ENCODE measurements at places on chromosomes 6 and 20. TPM values are rescaled to one million over a fixed set of nuclear protein-coding genes. Genes with fewer than 3 reads are reported as not detected.

- H3K27me3 ChIP-seq = no peaks in the 10 kb centered on the region
- no peaks in the 10 kb centered on the region for H3K36me3 ChIP-seq
- no peaks in the 10 kb centered on the region for H3K4me1 ChIP-seq
- no peak for DNase-seq
Observed at GRCh38 chr6:130115036-130115435, 96.7 kb downstream of the L3MBTL3 start.

DNA sequence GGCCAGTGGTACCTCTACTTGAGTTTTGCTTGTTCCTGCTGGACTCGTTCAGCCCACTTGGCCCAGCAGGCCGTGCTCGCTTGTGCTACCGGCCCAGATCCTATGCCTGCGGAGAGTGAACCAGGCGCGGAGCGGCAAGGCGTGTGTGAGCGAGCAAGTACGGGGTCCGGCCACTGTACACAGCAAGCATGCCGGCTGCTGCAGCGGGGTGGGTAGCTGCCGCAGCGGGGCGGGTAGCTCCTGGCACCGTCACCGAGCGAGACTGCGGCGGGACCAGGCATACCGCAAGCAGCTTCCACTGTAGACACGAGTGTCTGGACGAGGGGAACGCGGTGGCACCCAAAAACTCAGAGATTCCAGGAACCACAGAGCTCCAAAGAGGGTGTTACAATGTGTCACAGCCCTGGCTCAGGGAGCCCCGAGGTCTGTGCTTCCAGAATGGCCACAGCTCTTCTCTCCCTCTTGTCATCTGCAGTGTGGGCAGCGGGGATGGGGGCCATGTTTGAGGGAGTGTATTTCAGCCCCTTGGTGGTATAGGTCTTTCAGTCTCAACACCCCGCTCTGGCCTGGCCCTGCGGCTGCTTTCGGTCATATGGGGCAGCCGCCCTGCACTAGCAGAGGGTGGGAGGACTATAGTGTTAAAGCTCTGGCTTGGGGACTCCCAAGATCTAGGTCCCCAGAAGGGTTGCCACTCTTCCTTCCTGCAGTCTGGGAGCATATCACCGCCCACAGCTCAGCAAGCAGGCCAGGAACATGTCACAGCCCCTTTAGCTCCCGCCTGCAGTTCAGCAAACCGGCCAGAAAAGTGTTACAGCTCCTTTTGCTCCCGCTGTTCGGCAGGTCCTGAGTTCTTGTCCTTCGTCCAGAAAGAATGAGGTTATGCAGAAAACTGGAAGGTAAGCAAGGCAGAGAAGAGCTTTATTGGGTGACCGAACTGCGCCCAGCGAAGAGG lies 6.1 kb upstream of the RWDD1 start:
- H3K36me3 ChIP-seq = no peaks in the 10 kb centered on the region
- H3K4me1 ChIP-seq = no peaks in the 10 kb centered on the region
- H3K27me3 ChIP-seq = no peaks in the 10 kb centered on the region
- no peak overlapping the region for H3K27ac ChIP-seq

- no peaks in the 10 kb centered on the region for H3K27me3 ChIP-seq
- peaks cover 6% of the 10 kb centered on the region for H3K4me1 ChIP-seq
- DNase-seq = no peak
- H3K4me3 ChIP-seq = peak overlapping the region; percentile 97
- peak overlapping the region; percentile 98 for H3K27ac ChIP-seq
Observed at GRCh38 chr6:116278854-116279231, 887 bp downstream of the TSPYL1 start.

DNA sequence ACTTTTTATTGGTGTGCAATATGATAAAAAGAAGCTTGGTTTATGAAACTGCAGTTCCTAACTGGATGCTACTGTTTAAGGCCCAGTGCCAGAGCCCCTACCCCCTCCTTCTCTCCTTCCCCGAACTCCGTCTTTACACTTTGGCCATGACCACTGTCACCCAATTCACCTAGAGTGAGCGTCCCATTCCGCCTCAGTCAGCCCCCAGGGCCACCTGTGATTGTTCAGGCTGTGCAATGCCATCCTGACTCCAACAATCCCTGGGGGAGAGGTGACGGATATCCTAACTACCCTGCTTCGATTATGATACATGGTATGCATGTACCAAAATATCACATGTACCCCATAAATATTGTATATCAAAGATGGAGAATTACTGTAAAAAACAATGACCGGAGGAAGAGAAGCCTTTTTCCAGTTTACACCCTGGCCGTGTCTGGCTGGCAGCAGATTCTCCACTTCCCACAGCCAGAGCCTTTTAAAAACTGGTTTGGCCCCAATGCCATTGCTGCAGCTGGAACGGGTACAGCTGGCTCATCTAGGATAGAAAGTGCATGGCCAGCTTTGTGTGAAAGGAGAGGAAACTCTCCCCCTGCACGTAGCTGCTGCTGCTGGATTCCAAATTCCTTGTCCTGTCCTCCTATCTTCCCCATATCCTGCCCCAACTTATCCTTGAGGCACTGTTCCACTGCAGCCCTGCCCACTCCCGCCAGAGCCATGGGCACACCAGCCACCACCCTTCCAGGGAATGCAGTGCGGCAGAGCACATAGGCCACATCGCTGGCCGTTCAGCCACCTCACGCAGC lies 99.7 kb downstream of the JPH2 start:
- H3K27me3 ChIP-seq = no peaks in the 10 kb centered on the region
- H3K36me3 ChIP-seq = no peaks in the 10 kb centered on the region
- H3K4me1 ChIP-seq = peaks cover 4% of the 10 kb centered on the region
- H3K27ac ChIP-seq = no peak overlapping the region

GRCh38 chr6:78947962-78948361 lies 80.6 kb downstream of the IRAK1BP1 start:
- no peaks in the 10 kb centered on the region for H3K4me1 ChIP-seq
- H3K36me3 ChIP-seq = no peaks in the 10 kb centered on the region
- no peak overlapping the region for H3K4me3 ChIP-seq
- DNase-seq = peak; percentile 65
- no peaks in the 10 kb centered on the region for H3K27me3 ChIP-seq
- H3K27ac ChIP-seq = no peak overlapping the region

DNA sequence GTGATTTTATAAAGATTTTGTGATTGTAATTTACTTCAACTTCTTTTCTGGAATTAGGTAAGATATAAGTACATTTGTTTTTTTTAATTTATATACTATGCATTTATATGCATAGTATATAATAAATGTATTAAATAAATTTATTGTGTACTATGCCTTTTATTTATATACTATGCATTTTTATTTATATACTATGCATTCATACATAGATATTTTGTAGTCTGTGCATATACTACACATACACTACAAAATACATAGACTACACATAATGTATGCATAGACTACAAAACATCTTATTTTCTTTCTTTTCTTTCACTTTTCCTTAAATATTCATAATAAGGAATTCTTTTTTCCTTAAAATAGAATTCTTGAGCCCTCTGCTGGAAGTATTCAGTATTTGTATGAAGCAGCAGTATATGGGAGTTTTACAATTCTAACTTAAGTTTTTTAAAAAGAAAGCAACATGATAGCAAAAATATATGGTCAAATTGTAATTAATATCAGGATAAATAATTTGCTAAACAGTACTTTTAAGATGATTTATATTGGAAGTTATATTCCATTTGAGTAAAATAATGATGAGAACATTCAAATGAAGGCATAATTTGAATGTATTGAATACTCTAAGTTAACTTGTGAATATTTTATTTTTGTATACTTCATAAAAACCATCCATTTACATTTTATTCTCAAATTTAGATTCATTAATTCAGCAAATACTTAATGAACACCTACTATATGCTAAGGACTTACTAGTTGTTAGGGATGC lies 129.3 kb downstream of the KLHL32 start:
- H3K4me3 ChIP-seq = no peak overlapping the region
- no peaks in the 10 kb centered on the region for H3K36me3 ChIP-seq
- DNase-seq = peak; percentile 19
- no peaks in the 10 kb centered on the region for H3K27me3 ChIP-seq

DNA sequence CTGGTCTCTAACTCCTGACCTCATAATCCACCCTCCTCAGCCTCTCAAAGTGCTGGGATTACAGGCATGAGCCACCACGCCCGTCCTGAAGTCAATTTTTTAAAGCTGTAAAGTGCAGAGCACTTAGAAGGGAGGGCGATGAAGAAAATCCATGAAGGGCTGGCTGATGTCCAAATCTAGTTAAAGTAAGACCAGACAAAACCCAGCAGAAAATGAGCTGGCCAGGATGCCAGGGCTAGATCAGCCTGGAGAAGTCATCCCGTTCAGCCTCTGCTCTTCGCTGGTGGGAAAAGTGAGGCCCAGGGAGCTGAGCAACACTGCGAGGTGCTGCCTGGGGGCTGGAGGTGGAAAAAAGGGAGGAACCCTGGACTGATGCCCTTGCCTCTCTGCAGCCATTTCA lies 3.1 kb downstream of the BPIFB4 start:
- no peak overlapping the region for H3K27ac ChIP-seq
- H3K36me3 ChIP-seq = no peaks in the 10 kb centered on the region

GRCh38 chr6:134407791-134408190 lies 89.9 kb upstream of the SGK1 start:
- H3K4me1 ChIP-seq = no peaks in the 10 kb centered on the region
- no peaks in the 10 kb centered on the region for H3K27me3 ChIP-seq
- H3K36me3 ChIP-seq = no peaks in the 10 kb centered on the region
- no peak for DNase-seq
- no peak overlapping the region for H3K27ac ChIP-seq

GRCh38 chr20:62217913-62218773 lies 1.9 kb downstream of the HRH3 start:
- no peaks in the 10 kb centered on the region for H3K36me3 ChIP-seq
- no peak overlapping the region for H3K4me3 ChIP-seq
- H3K4me1 ChIP-seq = no peaks in the 10 kb centered on the region
- peaks cover 32% of the 10 kb centered on the region for H3K27me3 ChIP-seq
- no peak for DNase-seq

DNA sequence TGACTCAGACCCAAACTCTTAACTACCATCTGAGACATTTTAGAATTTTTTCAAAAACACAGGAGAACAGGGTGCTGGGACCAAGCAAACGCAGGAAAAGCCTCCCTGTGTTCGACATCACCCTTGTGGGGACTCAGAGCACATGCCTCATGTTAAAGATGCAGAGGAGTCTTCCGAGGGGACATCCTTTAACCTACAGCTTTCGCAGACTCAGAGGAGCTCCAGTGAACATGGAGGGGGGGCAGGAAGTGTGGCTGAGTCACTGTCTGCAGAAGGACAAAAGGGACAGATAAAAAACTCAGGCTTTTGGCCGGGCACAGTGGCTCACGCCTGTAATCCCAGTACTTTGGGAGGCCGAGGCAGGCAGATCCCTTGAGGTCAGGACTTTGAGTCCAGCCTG lies 15.1 kb downstream of the BMP7 start:
- H3K27me3 ChIP-seq = no peaks in the 10 kb centered on the region
- H3K4me1 ChIP-seq = no peaks in the 10 kb centered on the region
- H3K36me3 ChIP-seq = no peaks in the 10 kb centered on the region

DNA sequence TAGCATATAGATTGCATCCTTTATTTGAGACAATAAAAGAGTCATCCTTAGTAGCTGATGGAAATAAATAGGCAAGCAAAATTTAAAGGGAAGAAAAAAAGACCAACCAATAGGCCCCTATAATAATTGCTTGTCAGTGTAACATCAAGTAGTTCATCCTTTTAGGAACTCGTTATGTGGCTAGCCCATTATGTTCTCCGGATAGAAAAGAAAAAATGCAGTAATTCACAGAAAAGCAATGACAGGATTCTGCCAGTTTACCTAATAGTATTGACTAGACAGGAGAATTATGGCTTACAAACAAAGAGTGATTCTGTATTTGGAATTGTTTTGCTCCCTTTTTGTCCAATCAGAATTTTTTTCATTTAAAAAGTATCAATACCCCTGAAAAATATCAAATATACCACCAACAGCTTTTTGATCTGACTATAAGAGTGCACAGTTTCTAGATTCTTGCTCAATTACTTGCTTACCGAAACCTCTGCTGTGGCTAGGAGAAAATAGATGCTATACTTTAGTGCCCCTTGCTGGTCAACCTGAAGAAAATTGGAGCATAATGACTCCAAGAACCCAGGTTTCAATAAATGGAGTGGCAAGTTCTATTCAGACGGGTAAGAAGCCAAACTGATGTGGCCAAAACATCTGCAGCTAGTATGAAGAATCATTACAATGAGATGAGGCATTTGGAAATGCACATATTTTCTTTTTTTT lies 91.5 kb upstream of the SASH1 start:
- H3K4me3 ChIP-seq = no peak overlapping the region
- DNase-seq = peak; percentile 72
- no peaks in the 10 kb centered on the region for H3K36me3 ChIP-seq

Gene SRSF3
- total RNA-seq = 191 TPM

Gene BTN3A1
- total RNA-seq = 36.5 TPM

Gene EYA2
- total RNA-seq = 1.7 TPM

Gene KHDC1
- total RNA-seq = 5.1 TPM

Gene SPATA25
- 3.6 TPM for total RNA-seq

Gene SOX4
- total RNA-seq = 38.1 TPM

Gene LST1
- total RNA-seq = not detected
